ENCODE measurements at places on chromosomes 6 and 20.

GRCh38 chr20:55166063-55166462 lies 690.7 kb downstream of the DOK5 start:
- no peak for DNase-seq

DNA sequence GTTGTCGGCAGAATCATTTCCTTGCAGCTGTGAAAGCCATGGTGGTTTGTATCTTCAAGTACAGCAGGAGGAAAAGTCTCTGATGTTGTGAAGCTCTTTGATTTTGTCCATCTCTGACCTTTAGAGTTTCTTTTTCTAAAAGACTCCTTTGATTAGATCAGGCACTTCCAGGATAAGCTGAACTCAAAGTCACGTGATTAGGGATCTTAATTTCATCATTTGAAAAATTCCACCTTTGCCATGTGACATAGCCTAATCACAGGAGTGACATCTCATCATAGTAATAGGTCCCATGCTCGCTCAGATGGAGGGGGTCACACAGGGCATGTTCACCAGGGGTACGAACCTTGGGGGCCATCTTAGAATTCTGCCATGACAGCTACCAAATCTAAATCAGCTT lies 441.5 kb upstream of the CDH4 start:
- no peak for DNase-seq

DNA sequence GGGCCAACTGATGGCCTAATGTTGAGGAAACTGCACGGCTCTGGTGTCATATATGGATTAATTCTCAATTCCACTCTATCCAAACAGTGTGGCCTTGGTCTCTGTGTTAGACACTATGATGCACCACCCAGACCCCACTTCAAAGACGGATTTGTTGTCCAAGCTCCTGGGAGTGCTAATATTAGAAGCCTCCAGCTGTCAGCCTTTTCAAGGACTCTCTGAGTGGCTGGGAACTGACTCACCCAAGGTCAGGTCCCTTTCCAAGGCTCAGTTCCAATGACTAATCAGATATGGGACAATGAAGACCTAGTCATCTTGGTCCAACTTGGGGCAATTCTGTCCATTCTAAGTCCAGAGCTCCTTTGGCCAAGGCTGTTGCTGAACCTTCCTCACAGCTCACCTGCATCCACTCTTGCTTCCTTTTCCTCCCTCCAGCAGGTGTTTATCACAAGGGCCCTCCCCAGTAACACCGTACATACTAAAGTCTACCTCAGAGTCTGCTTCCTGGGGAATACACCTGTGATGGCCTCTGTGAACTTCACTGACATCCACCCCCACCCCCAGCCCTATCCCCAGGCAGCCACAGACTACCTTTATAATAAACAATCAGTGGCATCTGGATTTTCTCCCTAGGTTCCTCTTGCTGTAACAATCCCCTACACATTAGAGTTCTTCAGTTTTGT lies 7.2 kb upstream of the IL20RA start:
- no peak for DNase-seq

- no peak for DNase-seq
These were observed 130.0 kb downstream of the BTBD9 start for GRCh38 chr6:38509713-38510112.

GRCh38 chr6:47237196-47237595 lies 72.5 kb downstream of the TNFRSF21 start:
- DNase-seq: no peak

- DNase-seq: no peak
These were observed 24.7 kb upstream of the CCN6 start for GRCh38 chr6:112029045-112029822.

DNA sequence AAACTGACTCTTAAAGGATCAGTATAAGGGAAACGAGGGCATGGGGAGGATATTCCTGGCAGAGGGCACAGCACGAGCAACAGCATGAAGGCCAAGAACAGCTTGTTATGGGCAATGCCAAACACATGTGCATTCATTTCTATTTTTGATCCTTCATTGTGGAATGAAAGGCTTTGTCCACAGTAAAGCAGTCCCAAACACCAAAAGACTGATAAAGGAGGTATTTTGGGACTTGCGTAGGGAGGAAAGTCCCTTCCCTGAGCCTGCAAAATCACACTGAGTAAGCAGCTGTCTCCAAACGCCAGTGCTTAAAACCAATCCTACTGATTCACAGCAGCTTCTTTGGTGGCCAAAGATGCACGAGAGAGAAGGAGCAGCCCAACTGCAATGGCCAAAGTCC lies 138.2 kb downstream of the UNC5CL start:
- DNase-seq: no peak

DNA sequence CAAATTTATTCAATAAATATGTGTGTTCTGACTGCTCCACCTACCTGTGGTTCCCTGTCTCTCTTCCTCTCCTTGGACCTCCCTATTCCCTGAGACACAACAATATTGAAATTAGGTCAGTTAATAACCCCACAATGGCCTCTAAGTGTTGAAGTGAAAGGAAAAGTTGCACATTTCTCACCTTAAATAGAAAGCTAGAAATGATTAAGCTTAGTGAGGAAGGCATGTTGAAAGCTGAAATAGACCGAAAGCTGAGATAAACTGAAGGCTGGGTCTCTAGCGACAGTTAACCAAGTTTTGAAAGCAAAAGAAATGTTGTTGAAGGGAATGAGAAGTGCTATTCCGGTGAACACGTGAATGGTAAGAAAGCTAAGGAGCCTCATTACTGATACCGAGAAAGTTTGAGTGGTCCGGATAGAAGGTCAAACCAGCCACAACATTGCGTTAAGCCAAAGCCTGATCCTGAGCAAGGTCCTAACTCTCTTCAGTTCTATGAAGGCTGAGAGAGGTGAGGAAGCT lies 34.1 kb downstream of the UST start:
- no peak for DNase-seq

DNA sequence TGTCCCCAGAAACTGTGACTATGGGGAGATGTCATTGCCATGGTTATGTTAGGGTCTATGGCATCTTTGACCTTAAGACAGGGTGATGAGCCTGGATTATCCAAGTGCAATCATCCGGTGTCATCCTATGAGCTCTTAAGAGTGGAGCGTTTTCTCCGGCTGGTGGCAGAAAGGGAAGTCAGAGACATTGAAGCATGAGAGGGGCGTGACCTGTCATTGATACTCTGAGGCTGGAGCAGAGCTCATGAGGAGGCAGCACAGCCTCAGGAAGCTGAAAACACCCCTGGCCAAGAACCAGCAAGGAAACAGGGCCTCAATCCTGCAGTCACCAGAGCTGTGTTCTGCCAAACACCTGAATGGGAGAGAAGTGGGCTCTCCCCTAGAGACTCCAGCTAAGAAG lies 59.6 kb downstream of the ANKRD60 start:
- DNase-seq: no peak

DNA sequence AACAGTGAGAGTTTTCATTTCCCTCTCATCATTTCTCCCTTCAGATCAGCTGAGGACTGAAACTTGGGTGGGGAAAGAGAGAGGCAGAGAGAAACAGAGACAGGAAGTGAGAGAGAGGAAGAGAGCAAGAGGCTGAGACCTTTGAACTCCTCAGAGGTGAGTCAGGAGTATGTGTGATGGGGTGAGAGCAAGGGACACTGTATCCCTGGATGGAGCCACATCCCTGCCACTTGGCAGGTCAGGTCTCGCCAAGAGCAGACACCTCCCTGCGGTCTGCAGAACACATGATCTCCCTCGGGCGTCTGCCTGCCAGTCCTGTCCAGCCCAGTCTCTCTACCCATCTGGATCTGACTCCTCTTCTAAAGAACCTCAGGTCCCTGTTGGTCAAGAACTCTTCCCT lies 62.7 kb upstream of the SYNDIG1 start:
- no peak for DNase-seq

GRCh38 chr20:36613974-36614373 lies 8.4 kb downstream of the RAB5IF start:
- no peak for DNase-seq

DNA sequence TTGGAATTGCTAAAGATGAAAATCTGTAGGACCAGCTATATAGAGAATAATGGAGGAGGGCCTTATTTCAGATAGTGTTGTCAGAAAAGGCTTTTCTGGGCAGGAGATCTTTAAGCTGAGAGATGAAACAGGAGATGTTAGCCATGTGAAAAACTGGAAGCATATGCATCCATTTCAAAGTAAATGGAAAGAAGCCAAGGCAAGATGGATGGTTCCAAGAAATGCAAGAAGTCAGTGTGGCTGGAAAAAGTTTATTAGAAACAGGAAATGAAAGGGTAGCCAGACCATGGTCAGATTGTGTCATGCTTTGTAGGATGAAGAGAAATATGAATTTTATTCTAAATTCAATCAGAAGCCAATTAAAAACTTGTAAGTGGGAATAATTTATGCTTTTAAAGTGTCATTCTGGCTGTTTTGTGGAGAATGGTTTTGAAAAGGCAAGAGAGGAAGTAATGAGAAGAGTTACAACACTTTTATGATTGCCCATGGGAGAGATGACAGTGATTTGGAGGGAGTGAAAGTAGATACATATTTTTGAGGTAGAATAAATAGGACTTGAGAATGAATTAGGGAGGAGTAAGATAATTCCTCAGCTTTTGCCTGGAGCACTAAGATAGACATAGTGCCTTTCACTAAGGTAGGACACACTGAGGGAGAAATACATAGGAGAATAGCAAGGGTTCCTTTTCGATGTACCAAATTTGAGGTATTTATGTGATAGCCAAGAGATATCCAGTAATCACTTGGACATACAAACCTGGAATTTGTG lies 620.1 kb downstream of the HTR1B start:
- DNase-seq: no peak

DNA sequence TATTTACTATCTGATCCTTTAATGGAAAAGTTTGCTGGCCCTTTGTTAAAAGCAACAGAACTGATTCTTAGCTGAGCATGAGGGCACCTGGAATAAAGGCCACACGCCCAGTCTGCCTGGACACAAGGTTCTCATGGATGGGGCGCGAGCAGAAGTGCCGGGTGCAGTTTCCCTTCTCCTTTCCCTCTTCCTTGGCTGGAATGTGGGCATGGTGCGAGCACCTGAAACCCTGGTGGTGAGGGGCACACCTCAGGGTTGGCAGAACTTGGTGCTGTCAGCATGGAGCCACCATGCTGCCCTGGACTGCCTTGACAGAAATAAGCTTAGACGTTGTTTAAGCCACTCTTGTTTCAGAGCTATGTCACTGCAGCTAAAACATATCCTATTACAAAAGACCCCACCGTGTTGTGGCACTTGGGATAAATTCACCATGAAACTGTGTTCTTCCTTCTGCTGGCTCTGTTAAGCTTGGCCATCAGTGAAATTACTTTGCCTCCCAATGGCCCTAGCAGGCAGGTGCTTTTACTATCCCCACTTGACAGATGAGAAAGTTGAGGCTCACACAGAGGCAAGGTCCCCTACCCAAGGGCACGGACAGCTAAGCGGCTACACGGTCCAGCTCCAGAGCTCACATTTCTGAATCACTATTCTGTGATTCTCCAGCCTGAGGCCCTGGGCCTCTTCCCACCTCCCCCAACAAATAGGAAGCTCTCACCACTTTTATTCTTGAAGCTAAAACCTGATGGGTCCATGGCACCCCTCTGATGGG lies 115.9 kb downstream of the PREX1 start:
- no peak for DNase-seq

GRCh38 chr20:20210327-20210726 lies 157.6 kb upstream of the INSM1 start:
- no peak for DNase-seq

GRCh38 chr20:48523191-48523995 lies 304.4 kb downstream of the PREX1 start:
- peak; percentile 41 for DNase-seq

DNA sequence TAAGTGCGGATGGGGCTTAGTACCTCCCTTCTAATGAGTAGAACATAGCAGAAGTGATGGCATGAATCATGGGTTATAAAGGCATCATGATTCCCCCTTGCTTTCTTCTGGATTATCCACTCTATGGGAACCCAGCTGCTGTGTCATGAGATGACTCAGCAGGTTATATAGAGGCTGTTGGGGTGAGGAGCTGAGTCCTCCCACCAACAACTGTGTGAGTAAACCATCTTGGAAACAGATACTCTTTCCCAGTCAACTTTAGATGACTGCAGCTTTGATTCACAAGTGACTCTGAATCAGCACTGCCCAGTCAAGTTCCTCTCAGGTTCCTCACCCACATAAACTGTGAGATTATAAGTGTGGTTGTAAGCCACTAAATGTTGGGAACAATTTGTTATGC lies 46.3 kb downstream of the FAM83B start:
- DNase-seq: no peak

DNA sequence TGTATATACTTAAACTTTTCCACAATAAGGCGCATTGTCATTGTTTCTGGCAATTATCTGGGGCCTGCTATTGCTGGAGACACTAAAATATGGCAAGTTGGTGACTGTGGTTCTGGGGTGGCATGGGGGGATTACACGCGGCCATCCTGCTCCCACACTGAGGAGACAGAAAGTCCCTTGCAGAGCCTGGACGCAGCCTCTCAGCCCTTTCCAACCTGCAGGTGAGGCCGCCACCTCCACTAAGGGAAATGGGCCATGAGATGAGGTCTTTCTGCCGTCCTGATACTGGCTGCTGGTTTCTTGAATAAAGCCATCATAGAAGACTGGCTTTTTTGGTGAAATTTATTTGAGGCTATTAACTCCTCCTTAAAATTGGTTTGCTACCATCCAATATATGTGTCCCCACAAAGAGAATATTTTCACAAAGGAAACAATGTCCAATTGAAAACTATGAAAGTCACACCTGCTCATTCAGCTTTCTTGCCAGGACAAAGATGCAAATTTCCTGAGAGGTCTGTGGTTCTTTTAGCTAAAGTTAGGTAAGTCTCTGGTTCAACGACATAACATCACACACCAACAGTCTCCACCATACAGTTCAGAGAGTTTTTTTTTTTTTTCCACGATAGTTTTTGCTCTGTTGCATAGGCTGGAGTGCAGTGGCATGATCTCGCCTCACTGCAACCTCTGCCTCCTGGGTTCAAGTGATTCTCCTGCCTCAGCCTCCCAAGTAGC lies 13.0 kb downstream of the TXNDC5 start:
- DNase-seq: no peak

GRCh38 chr6:36079601-36080000 lies 50.7 kb upstream of the MAPK13 start:
- no peak for DNase-seq

GRCh38 chr6:30515106-30515505 lies 25.8 kb downstream of the HLA-E start:
- DNase-seq: no peak

GRCh38 chr20:3686867-3687321 lies 5.1 kb upstream of the ADAM33 start:
- DNase-seq: no peak

DNA sequence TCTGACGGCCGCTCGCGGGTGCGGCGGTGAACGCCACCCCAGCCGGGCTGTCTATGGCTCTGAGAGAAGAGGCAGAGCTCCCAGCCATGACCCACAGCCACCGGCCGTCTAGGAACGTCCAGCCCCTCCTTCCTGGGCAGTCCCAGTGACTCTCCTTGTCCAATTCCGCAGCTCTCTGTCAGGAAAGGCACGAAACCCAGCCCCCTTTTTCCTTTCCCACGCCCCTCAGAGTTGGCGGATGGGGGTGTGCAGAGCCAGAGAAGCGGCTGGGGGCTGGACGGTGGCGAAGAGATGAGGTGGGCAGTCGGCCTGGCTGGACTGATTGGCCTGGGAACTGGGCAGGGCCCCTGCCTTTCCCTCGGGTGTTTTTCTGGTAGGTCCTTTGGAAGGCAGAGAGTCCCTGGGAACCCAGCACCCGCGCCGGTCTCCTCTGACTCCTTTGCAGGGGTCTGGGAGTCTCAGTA lies 1.5 kb downstream of the EBF4 start:
- no peak for DNase-seq
